ENCODE measurements at places on chromosomes 6 and 20. TPM values are rescaled to one million over a fixed set of nuclear protein-coding genes. Genes with fewer than 3 reads are reported as not detected.

- DNase-seq: no peak
Measured at GRCh38 chr20:23656372-23656771, 18.6 kb upstream of the CST3 start.

DNA sequence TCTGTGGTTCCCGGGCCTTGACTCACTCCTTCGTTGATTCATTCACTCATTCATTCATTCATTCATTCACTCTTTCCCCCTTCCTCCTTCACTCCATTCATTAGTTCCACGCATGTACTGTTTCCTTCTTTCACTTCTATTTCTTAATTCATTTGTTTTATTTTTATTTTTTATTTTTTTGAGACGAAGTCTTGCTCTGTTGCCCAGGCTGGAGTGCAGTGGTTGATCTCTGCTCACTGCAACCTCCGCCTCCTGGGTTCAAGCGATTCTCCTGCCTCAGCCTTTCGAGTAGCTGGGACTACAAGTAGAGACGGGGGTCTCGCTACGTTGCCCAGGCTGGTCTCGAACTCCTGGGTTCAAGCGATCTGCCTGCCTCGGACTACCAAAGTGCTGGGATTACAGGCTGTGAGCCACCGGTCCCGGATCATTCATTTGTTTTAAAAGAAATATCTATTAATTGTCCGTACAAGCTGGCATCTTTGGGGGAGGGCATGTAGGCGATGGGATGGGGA, 427 bp upstream of the NFKBIE start:
- no peak for DNase-seq

DNA sequence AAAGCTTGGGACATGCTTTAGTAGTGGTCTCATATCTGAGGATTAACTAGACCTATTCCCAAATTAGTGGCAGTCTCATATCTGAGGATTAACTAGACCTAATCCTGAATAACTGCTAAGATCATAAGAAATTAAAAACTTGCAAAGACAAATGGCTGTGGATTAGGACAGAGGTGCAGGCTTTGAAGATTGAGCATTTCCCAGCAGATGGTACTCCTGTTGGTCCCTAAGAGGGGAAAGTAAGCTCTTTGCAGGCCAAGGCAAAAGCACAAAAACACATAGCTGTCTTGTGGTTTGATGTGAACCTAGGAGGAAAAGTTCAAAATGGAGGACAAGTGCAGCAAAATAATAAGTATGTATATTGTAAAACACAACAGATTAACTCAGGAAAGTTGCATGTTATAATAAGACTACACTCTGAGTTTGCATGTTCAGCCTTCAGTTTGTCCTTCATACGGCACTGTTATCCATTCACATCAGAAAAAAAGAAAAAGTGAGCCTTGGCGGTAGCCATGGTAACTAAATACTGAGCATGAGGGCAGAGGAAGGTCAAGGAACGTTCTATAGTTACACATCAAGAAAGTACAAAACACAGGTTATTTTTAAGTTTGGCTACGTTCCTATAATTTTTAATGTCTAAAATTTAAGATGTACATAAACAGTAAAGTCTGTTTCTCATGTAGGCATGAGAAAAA, 62.8 kb downstream of the FILIP1 start:
- DNase-seq: no peak

DNA sequence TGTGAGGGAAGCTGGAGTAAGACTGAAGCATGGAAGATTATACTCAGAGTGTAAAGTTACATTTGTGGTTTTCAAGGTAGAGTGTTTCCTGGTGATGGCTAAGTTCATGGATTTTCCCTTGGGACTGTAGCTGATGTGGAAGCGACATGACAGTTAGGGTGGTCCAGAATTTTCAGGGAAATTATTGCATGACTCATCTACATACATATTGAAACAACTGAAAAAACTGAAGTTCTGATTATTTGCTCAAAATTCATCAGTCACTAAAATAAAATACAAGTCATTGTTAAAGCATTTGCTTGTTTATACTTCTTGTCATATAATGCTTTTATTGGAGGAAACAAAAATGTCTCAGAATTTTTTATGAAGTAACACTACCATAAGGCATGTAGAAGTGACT, 700.0 kb downstream of the RFPL4B start:
- DNase-seq: no peak

The C6orf58 gene
- total RNA-seq: not detected
